ENCODE measurements at places on chromosomes 2 and 18.

DNA sequence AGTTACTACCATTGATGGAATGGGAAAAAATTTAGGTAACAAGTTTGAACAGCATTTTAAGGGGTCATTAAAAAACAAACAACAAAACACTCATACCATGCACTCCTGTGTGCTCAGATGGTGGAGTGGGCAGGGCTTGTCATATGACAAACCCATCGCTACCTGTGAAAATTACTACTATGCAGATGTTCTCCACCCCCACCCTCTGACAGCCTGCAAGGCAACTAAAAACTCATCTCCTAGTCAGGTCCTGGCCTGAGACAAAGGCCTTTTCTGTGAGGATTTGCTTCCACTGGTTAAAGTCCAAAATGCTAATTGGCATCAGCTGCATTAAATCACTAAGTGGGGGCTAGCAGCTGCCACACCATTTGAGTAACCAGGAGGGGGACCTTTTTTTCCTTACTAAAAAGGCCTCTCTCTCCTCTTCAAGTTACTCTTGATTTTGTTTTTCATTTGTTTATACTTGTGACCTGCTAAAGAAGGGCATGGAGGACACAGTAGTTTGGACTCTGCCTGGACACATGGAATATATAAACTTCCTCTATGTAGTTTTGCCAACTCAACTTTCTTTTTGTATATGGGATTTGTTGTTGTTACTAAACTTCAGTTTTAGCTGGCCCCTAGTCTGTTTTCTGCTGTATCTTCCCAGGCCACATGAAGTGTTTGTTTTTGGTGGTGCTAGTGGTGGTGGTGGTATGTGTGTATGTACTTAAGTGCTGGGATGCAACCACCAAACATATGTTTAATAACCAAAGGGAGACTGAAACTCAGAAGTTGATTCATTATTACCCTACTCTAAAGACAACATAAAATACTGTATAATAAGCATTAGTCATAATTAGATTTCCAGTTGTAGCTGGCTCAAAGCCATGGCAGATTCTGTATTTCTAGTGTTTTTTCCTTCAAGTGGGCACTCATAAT, 121.3 kb downstream of the MAP4K4 start:
- DNase-seq = no peak

GRCh38 chr2:15893689-15894480, 46.5 kb upstream of the MYCN start:
- no peak for DNase-seq

DNA sequence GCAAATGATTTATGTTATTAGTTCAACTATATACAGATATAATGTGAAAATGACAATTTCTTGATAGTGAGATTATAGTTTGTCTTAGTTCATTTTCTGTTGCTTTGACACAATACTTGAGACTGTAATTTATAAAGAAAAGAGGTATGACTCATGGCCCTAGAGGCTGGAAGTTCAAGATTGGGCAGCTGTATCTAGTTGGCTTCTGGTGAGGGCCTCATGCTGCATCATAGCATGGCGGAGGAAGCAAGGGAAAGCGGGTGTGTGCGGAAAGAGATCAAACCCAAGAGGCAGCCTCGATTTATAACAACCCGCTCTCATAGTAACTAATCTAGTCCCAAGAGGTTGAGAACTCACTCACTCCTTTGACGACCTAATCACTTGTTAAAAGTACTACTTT, 11.4 kb downstream of the PLEKHA3 start:
- no peak for DNase-seq

- no peak for DNase-seq
Observed at GRCh38 chr18:3648200-3648599, 198.2 kb downstream of the TGIF1 start.

DNA sequence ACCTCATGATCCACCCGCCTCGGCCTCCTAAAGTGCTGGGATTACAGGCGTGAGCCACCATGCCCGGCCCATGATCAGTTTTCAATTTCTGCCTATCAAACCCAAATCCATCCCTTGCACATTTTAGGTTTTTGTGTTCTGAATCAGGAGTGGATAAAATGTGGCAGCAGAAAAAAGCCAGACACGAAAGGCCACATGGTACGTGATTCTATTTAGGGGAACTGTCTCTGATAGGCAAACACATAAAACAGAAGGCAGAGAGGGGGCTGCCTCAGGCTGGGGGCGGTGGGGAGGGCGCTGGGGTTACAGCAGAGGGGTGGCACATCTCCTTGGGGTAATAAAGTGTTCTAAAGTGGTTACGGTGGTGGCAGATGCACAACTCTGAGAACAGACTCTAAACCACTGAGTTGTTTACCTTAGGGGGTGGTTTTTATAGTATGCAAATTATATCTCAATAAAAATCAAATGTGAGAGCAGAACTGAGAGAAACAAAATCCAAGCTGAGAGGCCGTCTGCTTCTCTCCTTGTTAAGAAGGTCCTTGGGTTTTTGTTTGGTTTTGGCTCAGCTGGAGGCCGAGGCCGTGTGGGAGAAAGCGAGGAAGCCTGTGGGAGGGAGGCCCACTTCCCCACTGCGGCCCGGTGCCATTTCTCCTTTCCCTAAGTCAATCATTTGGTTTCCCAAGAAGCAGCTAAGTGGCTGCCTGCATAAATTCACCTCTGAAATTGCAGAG, 78.0 kb downstream of the SOWAHC start:
- DNase-seq = no peak

- no peak for DNase-seq
Observed at GRCh38 chr2:33111002-33111446, 164.3 kb downstream of the LTBP1 start.

GRCh38 chr2:53036196-53036595, 731.4 kb upstream of the CHAC2 start:
- DNase-seq = no peak

DNA sequence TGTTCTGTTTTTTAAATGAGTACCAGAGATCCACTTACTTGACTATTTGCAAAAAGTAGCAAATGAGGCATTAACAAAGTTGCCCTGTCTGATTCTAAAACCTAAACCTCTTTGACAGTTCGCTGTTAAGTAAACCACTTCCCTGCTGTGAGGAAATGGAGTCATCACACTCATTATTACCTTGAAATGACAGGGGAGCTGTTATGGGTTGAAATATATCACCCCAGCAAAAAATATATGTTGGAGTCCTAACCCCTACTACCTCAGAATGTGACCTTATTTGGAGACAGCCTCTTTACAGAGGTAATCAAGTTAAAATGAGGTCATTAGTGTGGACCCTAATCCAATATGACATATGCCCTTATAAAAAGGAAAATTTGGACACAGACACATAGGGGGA, 36.1 kb downstream of the DHRS9 start:
- peak; percentile 9 for DNase-seq

- no peak for DNase-seq
Observed at GRCh38 chr2:113886479-113887008, 3.3 kb upstream of the ACTR3 start.

DNA sequence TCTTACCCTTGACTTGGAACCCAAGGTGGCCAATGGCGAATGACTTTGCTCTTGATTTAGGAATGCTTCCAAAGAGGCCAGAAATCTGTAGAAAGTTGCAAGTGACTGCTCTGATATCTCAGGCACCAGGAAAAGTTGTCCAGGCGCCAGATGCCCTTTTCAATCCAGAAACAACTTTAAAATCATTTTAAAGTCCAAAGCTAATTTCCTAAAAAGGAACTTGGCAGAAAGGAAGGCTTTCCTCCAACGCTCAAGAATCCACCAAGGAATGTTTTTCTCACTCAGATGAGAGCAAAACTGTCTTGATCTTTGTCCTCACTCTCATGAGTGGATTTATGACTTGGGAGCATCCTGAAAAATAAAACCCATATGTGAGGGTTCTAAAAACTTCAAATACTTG, 5.3 kb downstream of the NGEF start:
- DNase-seq = no peak

GRCh38 chr2:15772086-15772595, 168.2 kb upstream of the MYCN start:
- DNase-seq = no peak

DNA sequence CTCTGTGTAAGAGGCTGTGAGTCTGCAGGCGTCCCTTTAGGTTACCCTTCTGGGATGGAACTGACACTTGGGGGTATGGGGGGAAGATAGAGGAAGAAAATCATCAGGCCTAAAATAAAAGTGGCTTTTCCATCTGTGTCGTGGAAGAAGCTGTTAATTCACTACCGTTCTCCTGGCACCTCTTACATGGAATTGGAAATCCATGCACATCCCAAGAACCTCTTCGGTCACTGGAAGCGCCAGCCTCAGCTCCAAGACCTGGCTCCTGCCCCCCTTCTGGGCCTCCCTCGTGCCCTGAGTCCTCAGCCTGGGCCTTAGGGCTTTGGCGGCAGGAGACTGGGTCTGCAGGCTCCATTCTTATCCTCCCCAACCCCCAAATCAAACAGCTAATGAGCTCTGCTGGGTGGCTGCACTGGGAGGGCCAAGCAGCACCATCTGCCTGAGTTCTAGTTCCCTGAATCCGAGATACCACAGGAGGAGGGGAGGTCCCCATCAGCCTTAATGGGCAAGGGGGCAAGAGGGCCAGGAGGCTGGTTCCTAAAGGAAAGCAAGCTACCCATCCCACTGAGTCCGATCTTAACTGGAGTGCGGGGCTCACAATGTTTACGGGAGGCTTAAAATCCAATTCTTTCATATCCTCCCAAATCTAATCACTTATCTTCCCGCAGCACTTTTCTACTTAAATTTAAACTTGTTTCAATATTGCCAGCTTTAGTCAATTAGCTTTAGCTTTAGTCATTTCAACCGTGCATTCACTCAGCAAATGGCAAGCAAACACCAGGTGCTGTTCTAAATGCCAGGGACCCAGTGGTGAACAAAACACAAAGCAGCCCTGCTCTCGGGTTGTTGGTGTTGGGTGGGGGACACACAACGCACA, 52.8 kb downstream of the FAM178B start:
- no peak for DNase-seq

- DNase-seq = no peak
Observed at GRCh38 chr2:75892490-75892889, 181.8 kb upstream of the GCFC2 start.

DNA sequence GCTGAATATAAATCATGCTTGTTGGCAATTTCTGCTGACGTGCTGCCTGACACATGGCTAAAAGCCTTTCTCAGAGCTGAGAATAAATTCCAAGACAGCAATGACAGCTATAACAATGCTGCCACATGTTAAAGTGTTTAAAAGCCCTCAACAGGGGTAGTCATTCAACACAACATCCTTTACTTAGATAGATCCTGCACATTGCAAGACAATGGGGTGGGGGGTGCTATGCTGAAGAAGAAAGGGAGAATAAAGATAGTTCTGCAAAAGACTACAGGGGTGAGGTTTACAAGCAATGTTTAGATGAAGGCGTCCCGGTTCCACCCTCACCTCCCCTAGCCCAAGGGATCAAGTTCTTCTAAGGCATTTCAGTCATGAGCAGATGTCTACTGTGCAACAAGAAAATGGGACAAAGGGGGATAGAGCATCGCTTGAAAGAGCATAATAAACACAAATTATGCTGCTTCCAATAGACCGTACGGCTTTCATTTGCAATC, 291.0 kb upstream of the ACVR2A start:
- no peak for DNase-seq

DNA sequence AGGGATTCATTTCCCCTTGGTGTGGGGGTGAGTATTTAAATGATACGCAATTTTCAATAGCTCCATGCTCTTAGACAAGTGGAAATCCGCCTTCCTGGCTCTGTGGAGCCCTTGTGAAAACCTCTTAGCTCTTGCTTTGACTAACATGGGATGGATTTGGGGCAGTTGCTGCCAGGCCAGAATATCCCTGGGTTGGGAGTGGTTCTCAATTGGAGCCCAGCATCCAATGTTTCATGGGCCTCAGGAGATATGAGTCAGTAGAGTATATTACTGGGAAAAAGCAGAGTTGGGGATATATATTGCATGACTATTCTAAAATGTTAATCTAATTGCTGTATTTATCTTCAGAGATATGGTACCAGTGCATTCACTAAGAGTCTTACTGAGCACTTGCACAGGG, 104.4 kb upstream of the IL1R2 start:
- no peak for DNase-seq

DNA sequence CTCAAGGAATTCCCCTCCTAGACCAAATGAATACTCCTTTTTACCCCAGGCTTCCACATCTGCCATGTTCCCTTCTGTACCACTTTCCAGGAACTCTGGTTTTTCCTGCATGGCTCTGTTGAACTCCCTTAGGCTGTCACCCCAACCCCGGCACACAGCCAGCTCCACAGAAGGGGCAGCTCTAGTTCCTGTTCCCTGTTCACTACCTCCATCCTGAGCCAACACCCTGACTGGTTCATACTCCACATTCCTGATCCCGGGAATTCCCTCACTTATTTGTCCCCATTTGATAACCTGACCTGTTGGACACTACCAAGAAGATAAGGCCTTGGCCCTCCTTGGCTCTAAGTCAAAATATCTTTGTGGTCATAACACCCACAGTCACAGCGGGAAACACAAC, 280.9 kb upstream of the RAB6C start:
- no peak for DNase-seq

- DNase-seq = no peak
Observed at GRCh38 chr2:43410055-43410604, 183.7 kb upstream of the ZFP36L2 start.

- DNase-seq = no peak
Observed at GRCh38 chr2:216670266-216671080, 24.9 kb downstream of the IGFBP5 start.

GRCh38 chr18:45441110-45441847, 174.0 kb upstream of the SLC14A2 start:
- no peak for DNase-seq

- DNase-seq = no peak
Observed at GRCh38 chr2:98087447-98088020, 567 bp downstream of the VWA3B start.

- no peak for DNase-seq
Observed at GRCh38 chr2:127122361-127123027, 15.5 kb upstream of the BIN1 start.

- DNase-seq = no peak
Observed at GRCh38 chr2:232540441-232541041, 1.0 kb downstream of the CHRNG start.

- peak; percentile 15 for DNase-seq
Observed at GRCh38 chr2:86225581-86225980, 26.3 kb downstream of the MRPL35 start.

DNA sequence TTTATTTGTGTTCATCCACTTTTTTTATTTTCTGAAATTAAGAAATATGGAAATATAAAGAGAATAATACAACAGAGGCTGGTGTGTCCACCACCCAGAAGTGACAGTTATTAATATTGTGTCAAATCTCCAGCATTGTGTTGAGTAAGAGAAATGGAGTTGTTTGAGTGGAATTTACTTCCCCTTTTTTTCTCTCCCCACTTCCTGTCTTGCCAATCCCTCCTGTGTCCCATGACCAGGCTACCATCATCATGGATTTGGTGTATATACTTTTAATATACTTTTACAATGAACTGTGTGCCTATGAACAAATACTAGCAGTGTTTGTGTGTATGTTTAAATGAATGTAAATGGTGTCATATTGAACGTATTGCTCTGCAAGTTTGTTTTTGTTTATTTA, 276.9 kb upstream of the SKOR2 start:
- DNase-seq = no peak

- DNase-seq = no peak
Observed at GRCh38 chr2:84884449-84884848, 3.6 kb upstream of the TRABD2A start.

GRCh38 chr2:237883951-237884446, 24.6 kb downstream of the RAMP1 start:
- no peak for DNase-seq

GRCh38 chr2:89851583-89851905, 1160.1 kb downstream of the RPIA start:
- no peak for DNase-seq

Data from central memory CD4-positive, alpha-beta T cell (primary cell).